ENCODE measurements at places on chromosomes 7 and 10. TPM values are rescaled to one million over a fixed set of nuclear protein-coding genes. Genes with fewer than 3 reads are reported as not detected.

The CRHR2 gene
- 0.19 TPM for total RNA-seq

The CYP2C19 gene
- total RNA-seq: not detected

The SPRN gene
- not detected for total RNA-seq

The HECW1 gene
- not detected for total RNA-seq

The FAM171A1 gene
- total RNA-seq: 8.3 TPM

The HOXA3 gene
- total RNA-seq: not detected

The BMPR1A gene
- 43.8 TPM for total RNA-seq

The MUC12 gene
- 0.30 TPM for total RNA-seq

The HELLS gene
- 0.91 TPM for total RNA-seq

The C10orf105 gene
- 0.05 TPM for total RNA-seq

The SPOCK2 gene
- total RNA-seq: 8.6 TPM

The NYAP1 gene
- total RNA-seq: 0.38 TPM

The TRPV6 gene
- total RNA-seq: not detected

GRCh38 chr10:63267414-63268148 is 134.5 kb downstream of the NRBF2 start:
- H3K27me3 ChIP-seq: no peaks in the 10 kb centered on the region
- H3K4me3 ChIP-seq: peak overlapping the region; percentile 66
- H3K27ac ChIP-seq: peak overlapping the region; percentile 89
- no peaks in the 10 kb centered on the region for H3K36me3 ChIP-seq

DNA sequence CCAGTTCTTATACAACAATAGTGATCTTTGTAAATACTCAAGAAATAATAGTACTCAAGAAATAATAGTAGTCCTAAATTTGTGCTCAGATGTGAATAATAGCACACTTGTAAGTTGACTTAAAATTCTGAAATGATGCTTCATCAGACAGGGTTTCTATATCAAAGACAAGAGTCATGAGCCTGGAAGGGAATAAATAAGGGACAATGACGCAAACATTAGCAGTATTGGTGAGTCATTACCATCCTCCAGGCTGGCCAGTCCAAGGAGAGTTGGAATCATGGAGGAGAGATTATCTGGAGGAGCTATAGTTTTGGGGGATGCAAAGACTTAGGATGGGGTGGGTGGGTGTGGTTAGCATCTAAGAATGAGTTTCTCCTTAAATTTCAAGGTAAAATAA is 6.1 kb upstream of the SH3PXD2A start:
- H3K4me3 ChIP-seq: no peak overlapping the region
- no peaks in the 10 kb centered on the region for H3K36me3 ChIP-seq
- H3K27me3 ChIP-seq: no peaks in the 10 kb centered on the region
- DNase-seq: no peak

- H3K4me3 ChIP-seq: no peak overlapping the region
- H3K4me1 ChIP-seq: peaks cover 50% of the 10 kb centered on the region
- no peaks in the 10 kb centered on the region for H3K27me3 ChIP-seq
- peak overlapping the region; percentile 18 for H3K27ac ChIP-seq
- DNase-seq: no peak
Observed at GRCh38 chr10:122056431-122057094, 67.6 kb downstream of the TACC2 start.

GRCh38 chr7:150778738-150779301 is 21.3 kb downstream of the TMEM176B start:
- H3K36me3 ChIP-seq: no peaks in the 10 kb centered on the region
- no peak overlapping the region for H3K27ac ChIP-seq
- peak; percentile 85 for DNase-seq
- peaks cover 7% of the 10 kb centered on the region for H3K4me1 ChIP-seq

- H3K4me1 ChIP-seq: no peaks in the 10 kb centered on the region
- no peak overlapping the region for H3K27ac ChIP-seq
- no peaks in the 10 kb centered on the region for H3K36me3 ChIP-seq
Observed at GRCh38 chr10:17409170-17409733, 45.1 kb downstream of the ST8SIA6 start.

GRCh38 chr10:10489076-10489475 is 528.6 kb upstream of the CELF2 start:
- no peak for DNase-seq
- no peaks in the 10 kb centered on the region for H3K36me3 ChIP-seq
- no peak overlapping the region for H3K27ac ChIP-seq
- no peak overlapping the region for H3K4me3 ChIP-seq

DNA sequence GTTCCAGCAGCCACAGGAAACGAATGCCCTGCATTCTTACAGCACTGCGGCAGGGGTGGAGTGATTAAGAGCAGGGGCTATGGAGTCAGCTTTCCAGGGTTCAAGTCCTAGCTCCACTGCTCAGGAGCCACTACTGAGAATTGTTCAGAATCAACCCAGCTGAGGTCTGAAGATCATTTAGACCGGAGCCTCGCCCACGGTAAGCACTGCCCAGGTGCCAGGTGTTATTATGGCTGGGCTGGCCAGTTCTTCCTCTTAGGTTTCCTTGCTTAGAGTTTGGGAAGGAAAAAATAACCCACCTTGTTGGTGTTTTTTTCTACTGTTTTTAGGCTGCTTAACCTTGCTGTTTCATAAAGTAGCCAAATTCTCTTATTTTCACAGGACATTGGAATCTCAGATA is 4.8 kb upstream of the FIGNL1 start:
- peaks cover 10% of the 10 kb centered on the region for H3K4me1 ChIP-seq
- H3K27ac ChIP-seq: no peak overlapping the region
- DNase-seq: no peak

DNA sequence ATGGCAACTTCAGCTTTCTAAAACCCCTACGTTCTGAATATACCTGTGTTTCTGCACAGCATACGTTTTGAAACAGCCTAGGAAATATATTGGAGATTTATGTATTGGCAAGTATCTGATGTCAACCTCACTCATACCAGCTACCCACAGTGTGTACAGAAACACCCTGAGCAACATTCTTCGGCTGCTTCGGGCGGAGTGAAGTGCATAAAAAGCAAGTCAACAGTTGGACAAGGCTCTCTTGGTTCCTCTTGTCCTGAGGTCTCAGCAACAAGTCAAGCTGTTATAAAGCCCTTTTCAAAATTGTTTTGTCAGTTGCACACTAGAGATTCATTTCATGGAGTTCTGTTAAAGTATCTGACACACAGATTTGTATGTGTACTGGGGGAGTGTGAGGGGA is 40.0 kb upstream of the PAPSS2 start:
- no peaks in the 10 kb centered on the region for H3K36me3 ChIP-seq
- H3K4me1 ChIP-seq: no peaks in the 10 kb centered on the region
- no peak for DNase-seq
- H3K27me3 ChIP-seq: peaks cover 53% of the 10 kb centered on the region
- H3K4me3 ChIP-seq: no peak overlapping the region

DNA sequence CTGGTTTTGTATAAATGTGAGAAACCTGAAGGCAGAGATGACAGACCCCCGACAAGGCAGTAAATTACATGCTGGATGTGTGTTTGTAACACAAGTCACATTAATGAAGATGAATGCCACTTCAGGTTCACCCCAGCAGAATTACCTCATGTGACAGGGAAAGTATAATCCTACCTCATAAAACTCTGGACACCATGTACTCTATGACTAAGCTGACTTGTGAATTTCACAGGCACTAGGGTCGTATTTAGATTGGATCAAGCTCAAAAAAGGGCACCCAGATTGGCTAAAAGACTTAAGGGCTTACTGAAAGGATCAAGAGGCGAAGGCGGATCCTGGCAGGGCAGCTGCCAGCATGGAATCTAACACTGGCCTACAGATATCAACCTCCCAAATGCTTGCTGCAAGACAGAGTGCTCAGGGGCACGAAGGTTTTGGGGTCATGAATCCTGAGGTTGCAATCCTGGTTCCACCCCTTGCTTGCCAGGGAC is 161.4 kb downstream of the PIP4K2A start:
- no peak overlapping the region for H3K4me3 ChIP-seq

DNA sequence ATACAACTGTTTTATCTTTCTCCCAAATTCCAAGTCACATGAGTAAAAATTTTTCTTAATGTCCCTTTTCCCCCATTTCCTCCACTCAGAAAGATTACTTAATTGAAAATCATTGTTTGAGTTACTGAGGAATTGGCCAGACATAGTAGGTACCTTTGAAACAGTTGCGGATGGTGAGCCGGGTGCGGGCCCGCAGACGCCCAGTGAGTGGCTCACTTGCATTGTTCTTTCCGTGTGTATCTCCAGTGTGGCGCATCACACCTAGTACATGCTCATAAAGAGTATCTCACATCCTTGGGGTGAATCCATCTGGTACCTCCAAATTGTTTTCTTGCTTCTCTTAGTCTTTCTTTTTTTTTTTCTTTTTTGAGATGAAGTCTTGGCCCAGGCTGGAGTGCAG is 14.3 kb downstream of the TRRAP start:
- no peak overlapping the region for H3K4me3 ChIP-seq
- peaks cover 95% of the 10 kb centered on the region for H3K36me3 ChIP-seq
- no peaks in the 10 kb centered on the region for H3K4me1 ChIP-seq
- no peaks in the 10 kb centered on the region for H3K27me3 ChIP-seq
- no peak for DNase-seq

GRCh38 chr7:69754476-69754875 is 156.2 kb downstream of the AUTS2 start:
- peaks cover 41% of the 10 kb centered on the region for H3K4me1 ChIP-seq
- H3K36me3 ChIP-seq: no peaks in the 10 kb centered on the region
- no peak for DNase-seq
- H3K27me3 ChIP-seq: no peaks in the 10 kb centered on the region
- no peak overlapping the region for H3K4me3 ChIP-seq

DNA sequence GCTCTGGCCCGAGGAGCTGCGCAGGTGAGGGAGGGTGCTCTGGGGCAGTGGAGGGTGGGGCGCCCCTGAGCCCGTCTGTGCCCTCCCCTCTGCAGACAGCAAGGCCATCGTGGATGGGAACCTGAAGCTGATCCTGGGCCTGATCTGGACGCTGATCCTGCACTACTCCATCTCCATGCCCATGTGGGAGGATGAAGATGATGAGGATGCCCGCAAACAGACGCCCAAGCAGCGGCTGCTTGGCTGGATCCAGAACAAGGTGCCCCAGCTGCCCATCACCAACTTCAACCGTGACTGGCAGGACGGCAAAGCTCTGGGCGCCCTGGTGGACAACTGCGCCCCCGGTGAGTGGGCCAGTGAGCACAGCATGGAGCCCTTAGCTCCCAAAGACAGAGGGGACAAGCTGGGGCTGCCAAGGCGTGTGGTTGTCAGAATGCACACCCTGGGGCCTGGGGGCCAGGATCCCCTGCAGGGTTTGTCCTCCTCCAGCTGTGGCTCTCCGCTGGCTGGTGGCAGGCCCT is 5.1 kb downstream of the FLNC start:
- peaks cover 95% of the 10 kb centered on the region for H3K4me1 ChIP-seq
- H3K36me3 ChIP-seq: peaks cover 56% of the 10 kb centered on the region
- peak overlapping the region; percentile 14 for H3K4me3 ChIP-seq
- peaks cover 5% of the 10 kb centered on the region for H3K27me3 ChIP-seq

DNA sequence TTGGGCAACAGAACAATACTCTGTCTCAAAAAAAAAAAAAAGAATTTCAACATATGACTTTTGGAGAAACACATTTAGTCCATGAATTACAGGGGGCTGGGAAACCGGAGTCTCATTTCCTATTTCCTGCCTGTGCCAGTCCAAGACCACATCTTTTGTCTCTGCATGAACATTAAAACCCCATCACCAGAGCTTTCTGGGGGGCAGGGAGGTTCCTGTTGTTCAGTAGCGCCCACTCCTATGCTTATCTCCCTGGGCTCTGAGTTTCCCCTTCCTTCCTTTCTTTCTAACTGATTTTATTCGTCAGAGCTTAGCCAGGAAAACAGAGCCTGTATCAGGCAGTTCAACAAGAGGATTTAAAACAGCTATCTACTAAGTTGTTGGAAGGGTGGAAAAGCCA is 119.3 kb downstream of the CALN1 start:
- no peaks in the 10 kb centered on the region for H3K4me1 ChIP-seq
- H3K27ac ChIP-seq: no peak overlapping the region
- H3K27me3 ChIP-seq: peaks cover 32% of the 10 kb centered on the region
- no peak for DNase-seq

GRCh38 chr10:61284222-61284890 is 168.8 kb downstream of the TMEM26 start:
- H3K4me3 ChIP-seq: no peak overlapping the region
- peak overlapping the region; percentile 7 for H3K27ac ChIP-seq
- DNase-seq: no peak
- no peaks in the 10 kb centered on the region for H3K4me1 ChIP-seq
- no peaks in the 10 kb centered on the region for H3K27me3 ChIP-seq
- no peaks in the 10 kb centered on the region for H3K36me3 ChIP-seq

- no peak overlapping the region for H3K27ac ChIP-seq
- peaks cover 19% of the 10 kb centered on the region for H3K36me3 ChIP-seq
- no peak for DNase-seq
- H3K27me3 ChIP-seq: no peaks in the 10 kb centered on the region
- H3K4me1 ChIP-seq: peaks cover 23% of the 10 kb centered on the region
- no peak overlapping the region for H3K4me3 ChIP-seq
Observed at GRCh38 chr10:21727452-21728168, 193.6 kb downstream of the MLLT10 start.

DNA sequence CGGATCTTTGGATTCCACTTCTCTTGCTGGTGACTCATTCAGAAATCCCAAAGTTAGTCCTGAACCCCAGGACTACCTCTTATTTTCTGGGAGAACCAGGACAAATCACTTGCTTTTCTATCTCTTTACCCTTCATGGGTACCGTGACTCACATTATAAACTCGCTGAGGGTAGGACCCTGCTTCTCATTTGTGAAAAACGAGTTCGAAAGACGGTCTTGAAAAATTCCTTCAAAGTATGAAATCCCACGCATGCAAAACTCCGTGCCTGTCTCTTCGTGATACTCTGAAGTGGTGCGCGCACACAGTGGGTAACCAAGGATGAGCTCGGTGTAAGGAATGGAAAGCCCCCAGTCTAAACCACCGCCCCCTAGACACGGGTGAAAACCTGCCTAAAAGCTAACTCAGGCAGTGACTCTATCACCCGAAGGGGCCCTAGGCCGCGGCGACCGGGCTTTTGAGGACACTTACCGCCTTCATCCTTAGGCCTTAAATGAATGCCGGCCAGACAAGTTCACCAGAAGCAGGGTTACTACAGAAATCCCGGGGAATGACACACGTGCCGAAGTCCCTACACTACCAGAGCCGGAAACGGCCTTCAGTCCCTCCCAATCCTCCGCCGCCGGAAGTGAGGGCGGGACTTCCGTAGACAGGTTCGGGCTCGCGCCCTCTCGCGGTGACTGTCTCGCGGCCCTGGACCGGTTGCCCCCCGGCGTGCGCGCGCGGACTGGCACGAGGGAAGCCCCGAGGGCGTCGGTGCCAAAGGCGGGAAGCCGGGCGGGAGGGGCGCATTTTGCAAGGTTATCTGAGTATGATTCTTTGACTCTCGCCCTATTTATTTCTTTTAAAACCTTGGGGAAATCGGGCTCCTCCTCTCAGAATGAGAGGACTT is at the start of gene NOC3L:
NOC3L (minus strand) TSS at position 580 of the 891 bp plus-strand sequence; CDS start at position 479, 101 bp downstream.
- no peaks in the 10 kb centered on the region for H3K27me3 ChIP-seq
- H3K4me3 ChIP-seq: peak within 1 kb of the TSS; percentile 83
- DNase-seq: peak; percentile 96
- peak within 1 kb of the TSS; percentile 79 for H3K27ac ChIP-seq
- H3K36me3 ChIP-seq: peaks cover 23% of the 10 kb centered on the region

- H3K4me1 ChIP-seq: no peaks in the 10 kb centered on the region
- no peaks in the 10 kb centered on the region for H3K36me3 ChIP-seq
- no peak overlapping the region for H3K4me3 ChIP-seq
- H3K27ac ChIP-seq: no peak overlapping the region
Observed at GRCh38 chr10:109474261-109474660, 449.1 kb downstream of the XPNPEP1 start.

GRCh38 chr7:53151496-53151895 is 116.1 kb downstream of the POM121L12 start:
- H3K4me3 ChIP-seq: no peak overlapping the region
- H3K36me3 ChIP-seq: no peaks in the 10 kb centered on the region
- no peaks in the 10 kb centered on the region for H3K27me3 ChIP-seq

- no peaks in the 10 kb centered on the region for H3K4me1 ChIP-seq
- no peaks in the 10 kb centered on the region for H3K36me3 ChIP-seq
- no peak overlapping the region for H3K27ac ChIP-seq
- H3K27me3 ChIP-seq: no peaks in the 10 kb centered on the region
Observed at GRCh38 chr7:68984306-68984705, 614.0 kb upstream of the AUTS2 start.

Measured in left ventricle myocardium inferior (tissue), 1 donor.